ENCODE measurements at places on chromosomes 13 and 19. TPM values are rescaled to one million over a fixed set of nuclear protein-coding genes. Genes with fewer than 3 reads are reported as not detected.

DNA sequence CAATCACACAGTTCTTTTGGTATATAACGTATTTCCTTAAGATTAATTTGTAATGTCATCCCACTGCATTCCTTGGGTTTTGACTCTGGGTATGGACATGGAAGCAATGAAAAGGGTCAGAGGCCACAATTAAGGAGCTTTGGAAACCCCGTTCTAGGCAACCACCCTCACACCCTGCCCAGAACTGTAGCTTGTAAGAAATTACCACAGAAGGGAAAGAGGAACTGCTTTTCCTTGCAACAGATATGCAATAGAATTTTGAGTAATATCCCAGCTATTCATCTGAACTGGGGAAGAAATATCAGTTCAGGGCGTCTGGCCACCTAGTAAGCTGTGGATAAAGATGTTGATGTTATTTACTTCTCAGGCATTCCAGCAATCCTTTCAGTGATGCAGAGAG is 985 bp upstream of the CLC start:
- H3K27ac ChIP-seq, result no peak overlapping the region
- H3K27me3 ChIP-seq, result peaks cover 7% of the 10 kb centered on the region
- H3K4me3 ChIP-seq, result no peak overlapping the region
- H3K36me3 ChIP-seq, result no peaks in the 10 kb centered on the region
- H3K4me1 ChIP-seq, result peaks cover 42% of the 10 kb centered on the region

LGALS7 gene
- not detected for total RNA-seq

SRRM5 gene
- 0.46 TPM for total RNA-seq

GRCh38 chr13:36362251-36362650 is 16.1 kb upstream of the SPART start:
- H3K36me3 ChIP-seq, result no peaks in the 10 kb centered on the region
- peaks cover 15% of the 10 kb centered on the region for H3K27me3 ChIP-seq
- no peak for DNase-seq
- H3K4me1 ChIP-seq, result no peaks in the 10 kb centered on the region
- H3K27ac ChIP-seq, result no peak overlapping the region

- no peaks in the 10 kb centered on the region for H3K4me1 ChIP-seq
- H3K4me3 ChIP-seq, result no peak overlapping the region
- peaks cover 6% of the 10 kb centered on the region for H3K27me3 ChIP-seq
- no peak for DNase-seq
- no peaks in the 10 kb centered on the region for H3K36me3 ChIP-seq
- H3K27ac ChIP-seq, result no peak overlapping the region
Measured at GRCh38 chr13:109809216-109809932, 23.0 kb upstream of the IRS2 start.

DNA sequence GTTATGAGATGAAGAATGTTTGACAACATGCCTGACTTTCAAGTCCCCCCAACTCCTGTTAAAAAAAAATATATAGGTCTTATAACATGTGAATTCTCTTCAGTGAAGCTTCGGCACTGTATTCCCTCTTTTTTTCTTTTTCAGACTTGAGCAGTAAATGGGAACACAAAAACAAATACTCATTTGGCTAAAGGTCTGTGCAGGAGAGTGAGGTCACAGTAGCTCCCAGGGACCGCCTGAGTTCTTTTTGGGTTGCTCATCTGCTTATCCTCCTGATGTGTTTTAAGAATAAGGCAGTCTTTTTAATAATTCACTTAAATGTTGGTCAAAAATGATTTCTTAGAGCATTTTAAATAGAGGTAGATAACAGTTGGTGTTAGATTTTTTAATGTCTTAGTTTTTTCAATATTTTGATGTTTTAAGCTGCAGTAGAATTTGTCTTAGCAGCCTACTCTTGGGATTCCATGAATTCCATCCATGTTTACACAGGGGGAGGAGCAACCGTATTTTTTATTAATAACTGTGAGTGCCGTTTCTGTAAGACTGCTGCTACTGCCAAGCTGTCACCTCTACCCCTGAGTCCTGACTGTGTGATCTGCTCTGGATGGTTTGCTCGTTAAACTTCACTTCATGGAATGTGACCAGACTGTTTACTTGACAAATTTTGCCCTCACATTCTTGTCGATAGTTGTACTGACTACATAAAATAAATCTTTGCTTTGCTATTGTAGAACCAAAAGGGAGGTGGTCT is 14.9 kb downstream of the HNRNPM start:
- peaks cover 81% of the 10 kb centered on the region for H3K36me3 ChIP-seq
- H3K27me3 ChIP-seq, result no peaks in the 10 kb centered on the region

- no peaks in the 10 kb centered on the region for H3K36me3 ChIP-seq
- no peak for DNase-seq
- peaks cover 66% of the 10 kb centered on the region for H3K27me3 ChIP-seq
- H3K27ac ChIP-seq, result no peak overlapping the region
- no peak overlapping the region for H3K4me3 ChIP-seq
Measured at GRCh38 chr13:26051231-26051656, 572 bp downstream of the SHISA2 start.

DNA sequence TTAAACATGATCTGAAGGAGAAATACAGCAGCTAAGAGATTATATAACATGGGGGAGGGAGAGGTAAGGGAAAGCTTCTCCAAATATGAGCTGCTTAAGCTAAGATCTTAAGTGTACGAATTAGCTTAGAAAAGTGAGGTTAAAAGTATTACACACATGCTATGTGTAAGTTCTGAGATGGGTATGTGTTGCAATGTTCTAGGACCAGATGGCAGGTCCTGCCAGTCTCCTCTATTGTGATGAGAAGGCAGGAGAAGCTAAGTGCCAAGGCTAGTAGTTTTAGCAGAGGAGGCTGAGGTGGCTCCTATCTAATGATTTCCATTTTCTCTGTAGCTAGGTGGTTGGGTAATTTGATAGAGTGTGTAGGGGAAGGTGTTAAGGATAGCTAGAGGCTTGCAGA is 57.6 kb downstream of the MICU2 start:
- peaks cover 7% of the 10 kb centered on the region for H3K36me3 ChIP-seq
- no peaks in the 10 kb centered on the region for H3K4me1 ChIP-seq
- DNase-seq, result no peak
- no peak overlapping the region for H3K27ac ChIP-seq

GRCh38 chr13:106117035-106117434 is 418.4 kb downstream of the EFNB2 start:
- no peaks in the 10 kb centered on the region for H3K36me3 ChIP-seq
- no peak for DNase-seq
- H3K4me3 ChIP-seq, result no peak overlapping the region
- no peak overlapping the region for H3K27ac ChIP-seq
- H3K4me1 ChIP-seq, result no peaks in the 10 kb centered on the region

DNA sequence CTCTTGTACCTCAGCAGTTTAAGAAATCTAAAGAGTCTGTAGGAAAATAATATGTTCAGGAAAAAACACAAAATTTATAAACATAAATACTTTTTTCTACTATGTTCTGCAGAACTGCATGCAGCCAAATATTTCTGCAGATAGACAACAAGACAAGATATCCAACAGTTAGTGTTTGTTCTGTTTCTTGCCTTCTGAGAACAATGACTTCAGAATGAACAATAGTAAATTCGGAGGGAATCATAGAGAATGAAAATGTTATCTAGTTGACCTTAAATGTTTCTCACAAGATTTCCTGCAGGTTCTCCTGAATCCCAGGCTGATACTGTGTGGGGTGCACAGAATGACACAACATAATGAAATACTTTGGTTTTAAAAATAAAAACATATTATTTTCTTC is 180.4 kb downstream of the PCDH9 start:
- H3K4me1 ChIP-seq, result peaks cover 5% of the 10 kb centered on the region
- H3K36me3 ChIP-seq, result no peaks in the 10 kb centered on the region
- no peak for DNase-seq
- no peaks in the 10 kb centered on the region for H3K27me3 ChIP-seq
- H3K27ac ChIP-seq, result no peak overlapping the region

SLC10A2 gene
- total RNA-seq, result not detected

NOP53 gene
- 266 TPM for total RNA-seq

- H3K27ac ChIP-seq, result no peak overlapping the region
- H3K4me3 ChIP-seq, result no peak overlapping the region
- no peaks in the 10 kb centered on the region for H3K36me3 ChIP-seq
- DNase-seq, result no peak
- H3K27me3 ChIP-seq, result no peaks in the 10 kb centered on the region
- H3K4me1 ChIP-seq, result peaks cover 3% of the 10 kb centered on the region
Measured at GRCh38 chr13:112711528-112712265, 21.9 kb downstream of the ATP11A start.

PROZ gene
- total RNA-seq, result not detected

GRCh38 chr19:4455719-4456475 is 1.7 kb downstream of the UBXN6 start:
- peak overlapping the region; percentile 92 for H3K4me3 ChIP-seq
- no peaks in the 10 kb centered on the region for H3K27me3 ChIP-seq
- peaks cover 12% of the 10 kb centered on the region for H3K4me1 ChIP-seq
- peak overlapping the region; percentile 79 for H3K27ac ChIP-seq

GRCh38 chr19:57083711-57084110 is 36.1 kb upstream of the USP29 start:
- no peaks in the 10 kb centered on the region for H3K4me1 ChIP-seq
- H3K36me3 ChIP-seq, result no peaks in the 10 kb centered on the region
- H3K27me3 ChIP-seq, result no peaks in the 10 kb centered on the region
- no peak overlapping the region for H3K4me3 ChIP-seq

- H3K36me3 ChIP-seq, result no peaks in the 10 kb centered on the region
- H3K27me3 ChIP-seq, result no peaks in the 10 kb centered on the region
- H3K4me1 ChIP-seq, result peaks cover 33% of the 10 kb centered on the region
Measured at GRCh38 chr13:51805925-51806324, 2.0 kb upstream of the DHRS12 start.

- H3K4me1 ChIP-seq, result no peaks in the 10 kb centered on the region
- no peak overlapping the region for H3K27ac ChIP-seq
- H3K36me3 ChIP-seq, result no peaks in the 10 kb centered on the region
- no peak for DNase-seq
Measured at GRCh38 chr19:33784432-33784831, 12.2 kb upstream of the KCTD15 start.

DNA sequence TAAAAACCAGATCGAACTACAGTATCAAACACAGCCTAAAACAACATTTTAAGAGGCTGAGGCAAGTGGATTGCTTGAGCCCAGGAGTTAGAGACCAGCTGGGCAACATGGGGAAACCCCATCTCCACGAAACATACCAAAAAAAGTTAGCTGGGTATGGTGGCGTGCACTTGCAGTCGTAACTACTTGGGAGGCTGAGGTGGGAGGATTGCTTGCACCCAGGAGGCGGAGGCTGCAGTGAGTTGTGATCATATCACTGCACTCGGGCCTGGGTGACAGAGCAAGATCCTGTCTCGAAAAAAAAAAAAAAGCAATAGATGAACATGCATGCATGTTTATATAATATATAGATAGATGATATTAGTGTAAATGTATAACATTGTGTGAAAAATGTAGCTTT is 5.2 kb upstream of the MRPS31 start:
- H3K27ac ChIP-seq, result peak overlapping the region; percentile 99
- H3K27me3 ChIP-seq, result no peaks in the 10 kb centered on the region
- peaks cover 35% of the 10 kb centered on the region for H3K4me1 ChIP-seq
- H3K4me3 ChIP-seq, result no peak overlapping the region

DNA sequence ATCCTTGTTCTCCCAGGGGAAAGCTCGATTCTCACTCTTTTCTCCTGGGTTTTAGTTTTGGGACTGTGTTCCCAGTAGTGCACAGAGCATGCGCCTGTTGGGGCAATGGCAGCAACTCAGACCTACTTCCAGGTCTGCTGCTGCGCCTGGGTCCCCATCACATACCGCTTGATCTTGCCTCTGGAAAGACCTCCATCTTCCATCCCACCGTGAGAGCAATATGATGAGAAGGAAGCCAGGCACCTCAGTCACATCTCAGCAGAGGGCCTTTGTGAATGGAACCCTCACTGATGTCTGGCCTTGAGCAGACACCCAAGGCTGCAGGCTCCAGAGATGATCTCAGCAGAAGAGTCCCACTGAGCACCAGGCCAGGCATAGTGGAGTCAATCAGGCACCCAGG is 176.8 kb upstream of the ZNF507 start:
- no peaks in the 10 kb centered on the region for H3K4me1 ChIP-seq
- DNase-seq, result no peak
- no peak overlapping the region for H3K4me3 ChIP-seq
- H3K27ac ChIP-seq, result no peak overlapping the region
- no peaks in the 10 kb centered on the region for H3K36me3 ChIP-seq

CGB8 gene
- not detected for total RNA-seq

DNA sequence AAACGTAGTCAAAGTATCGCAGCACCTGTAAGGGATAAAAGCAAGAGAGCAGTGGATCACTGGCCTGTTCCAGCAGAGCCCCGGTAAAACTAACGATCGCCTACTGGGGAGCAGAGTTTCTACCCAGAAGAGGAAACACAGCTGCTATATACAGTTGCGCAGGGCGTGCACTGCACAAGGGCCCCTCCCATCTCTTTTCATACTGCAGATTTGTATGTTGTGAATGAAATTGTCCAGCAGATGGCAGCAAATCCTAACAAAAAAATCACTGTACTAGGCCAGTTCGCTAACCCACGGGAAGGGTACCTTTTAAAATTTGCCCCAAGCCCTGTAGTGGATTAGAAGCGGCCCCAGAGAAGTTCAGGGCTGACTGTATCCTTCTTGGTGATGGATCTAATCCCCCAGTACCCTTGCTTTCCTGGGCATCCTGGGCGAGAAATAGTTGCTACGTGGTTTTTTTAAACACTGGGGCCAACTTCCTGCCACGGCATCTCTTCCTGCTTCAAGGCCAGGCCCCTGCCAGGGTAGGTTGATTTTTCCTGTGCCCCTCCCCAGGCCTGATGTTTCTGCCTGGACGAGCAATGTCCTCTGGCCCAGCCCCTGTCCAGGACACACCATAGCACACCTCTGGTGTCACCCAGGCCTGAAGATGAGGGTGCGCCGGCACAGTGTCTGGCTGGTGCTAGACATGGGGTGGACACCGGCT is 127.0 kb downstream of the IER2 start:
- H3K27ac ChIP-seq, result peak overlapping the region; percentile 73
- H3K4me1 ChIP-seq, result peaks cover 14% of the 10 kb centered on the region
- H3K36me3 ChIP-seq, result no peaks in the 10 kb centered on the region
- H3K4me3 ChIP-seq, result no peak overlapping the region
- DNase-seq, result peak; percentile 61
- H3K27me3 ChIP-seq, result peaks cover 1% of the 10 kb centered on the region

HSPB6 gene
- 0.14 TPM for total RNA-seq

GRCh38 chr13:23871616-23872220 is 17.5 kb downstream of the MIPEP start:
- H3K27me3 ChIP-seq, result no peaks in the 10 kb centered on the region
- DNase-seq, result no peak
- H3K4me1 ChIP-seq, result no peaks in the 10 kb centered on the region
- no peak overlapping the region for H3K4me3 ChIP-seq
- no peak overlapping the region for H3K27ac ChIP-seq
- H3K36me3 ChIP-seq, result no peaks in the 10 kb centered on the region

- H3K4me3 ChIP-seq, result no peak overlapping the region
- no peak for DNase-seq
- H3K27ac ChIP-seq, result no peak overlapping the region
- no peaks in the 10 kb centered on the region for H3K36me3 ChIP-seq
Measured at GRCh38 chr13:92224052-92224821, 825.8 kb downstream of the GPC5 start.

DZIP1 gene
- 0.48 TPM for total RNA-seq

GRCh38 chr19:16951529-16951928 is 62.7 kb downstream of the F2RL3 start:
- H3K4me1 ChIP-seq, result no peaks in the 10 kb centered on the region
- no peaks in the 10 kb centered on the region for H3K36me3 ChIP-seq
- H3K27me3 ChIP-seq, result no peaks in the 10 kb centered on the region
- no peak for DNase-seq

- peaks cover 3% of the 10 kb centered on the region for H3K4me1 ChIP-seq
- H3K27ac ChIP-seq, result no peak overlapping the region
- peaks cover 9% of the 10 kb centered on the region for H3K36me3 ChIP-seq
- DNase-seq, result no peak
- H3K4me3 ChIP-seq, result no peak overlapping the region
- H3K27me3 ChIP-seq, result no peaks in the 10 kb centered on the region
Measured at GRCh38 chr19:46875657-46876056, 14.9 kb downstream of the ARHGAP35 start.

Measured in activated T-helper 2 cell treated with anti-CD3 and anti-CD28 coated beads, Interferon-gamma antibody, Interleukin-2, Interleukin-4, amounts not matched to agents 10 μg/mL and 5 μg/mL and 100 μg/mL, durations not matched to agents 14 hours and 24 hours and 36 hours (primary cell).